ENCODE measurements at places on chromosomes 7 and 10. TPM values are rescaled to one million over a fixed set of nuclear protein-coding genes. Genes with fewer than 3 reads are reported as not detected.

Gene GIMAP1
- total RNA-seq: 1.8 TPM

Gene CTAGE15
- 0.22 TPM for total RNA-seq

Gene LRRC18
- not detected for total RNA-seq

Gene ZDHHC6
- total RNA-seq: 10.8 TPM

Gene TAS2R4
- total RNA-seq: 0.34 TPM

Gene CRHR2
- total RNA-seq: 0.42 TPM

Gene RARRES2
- total RNA-seq: 5.3 TPM

Gene GNAT3
- total RNA-seq: not detected

Gene STOX1
- 0.30 TPM for total RNA-seq

Gene ITGA8
- 2.0 TPM for total RNA-seq

- no peaks in the 10 kb centered on the region for H3K27me3 ChIP-seq
- no peaks in the 10 kb centered on the region for H3K4me1 ChIP-seq
- H3K27ac ChIP-seq: no peak overlapping the region
- no peaks in the 10 kb centered on the region for H3K36me3 ChIP-seq
Measured at GRCh38 chr7:22696541-22697228, 30.3 kb upstream of the IL6 start.

DNA sequence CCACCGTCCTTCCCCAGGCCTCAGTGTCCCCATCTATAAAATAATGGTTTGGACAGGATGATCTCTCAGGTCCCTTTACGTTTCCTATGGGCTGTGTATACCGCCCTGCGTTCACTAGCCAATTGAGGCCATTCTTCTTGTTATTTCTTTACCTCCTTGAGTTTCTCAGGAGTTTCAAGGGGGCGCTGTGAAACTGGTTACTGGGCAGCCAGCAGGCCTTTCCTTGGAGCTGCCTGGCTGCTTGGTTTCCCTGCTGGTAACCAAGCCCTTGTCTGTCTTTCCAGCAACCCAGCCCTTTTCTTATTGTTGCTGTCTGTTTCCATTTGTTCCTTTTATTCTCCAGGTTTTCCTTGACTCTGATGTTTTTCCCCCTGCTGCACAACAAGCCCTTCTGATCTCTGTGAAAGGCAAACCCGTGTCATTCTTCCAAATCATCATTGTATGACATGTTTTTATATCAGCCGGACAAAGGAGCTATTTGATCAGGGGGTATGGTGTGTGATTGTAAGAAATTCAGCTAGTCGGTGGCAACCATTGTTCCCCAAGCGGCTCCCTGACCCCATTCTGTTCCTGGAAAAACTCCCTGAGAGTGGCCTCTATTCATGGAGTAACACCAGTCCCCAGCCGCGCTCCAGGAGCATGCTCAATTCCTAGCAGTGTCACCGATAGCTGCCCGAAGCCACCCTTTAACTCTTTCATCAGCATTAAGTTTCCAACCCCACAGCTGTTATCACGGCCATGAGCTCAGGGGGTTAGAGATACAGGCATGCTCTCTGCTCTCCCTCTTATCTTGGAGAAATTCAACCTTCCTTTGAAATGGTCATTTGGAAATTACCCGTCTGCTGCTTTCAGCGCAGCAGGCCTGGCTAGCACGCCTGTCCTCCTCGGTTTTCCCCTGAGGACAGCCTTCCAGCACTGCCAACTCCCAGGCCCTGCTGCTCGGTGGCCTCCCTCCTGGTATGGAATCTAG lies 26.6 kb downstream of the FGF8 start:
- H3K4me1 ChIP-seq: no peaks in the 10 kb centered on the region
- H3K4me3 ChIP-seq: no peak overlapping the region
- no peaks in the 10 kb centered on the region for H3K27me3 ChIP-seq
- no peaks in the 10 kb centered on the region for H3K36me3 ChIP-seq
- no peak for DNase-seq
- no peak overlapping the region for H3K27ac ChIP-seq

GRCh38 chr10:130621231-130621775 lies 485.1 kb downstream of the GLRX3 start:
- no peak for DNase-seq
- no peaks in the 10 kb centered on the region for H3K4me1 ChIP-seq

DNA sequence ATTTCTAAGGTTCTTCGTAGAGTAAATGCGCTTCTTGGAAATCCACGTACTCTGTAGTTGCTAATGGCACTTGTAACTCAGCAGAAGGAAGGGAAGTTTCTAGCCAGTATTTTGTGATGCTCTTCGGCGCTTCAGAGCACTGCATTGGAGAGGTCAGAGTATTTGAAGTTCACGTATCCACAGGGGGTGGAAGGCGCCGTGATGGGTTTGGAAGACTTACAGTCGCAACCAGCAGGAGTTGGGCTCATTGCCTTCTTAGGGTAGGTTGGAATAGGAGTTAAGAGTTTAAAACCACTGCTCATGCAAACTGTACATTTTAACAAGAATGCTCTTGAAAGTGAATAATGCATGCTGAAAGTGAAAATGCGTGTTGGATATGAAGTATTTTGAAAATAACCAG lies 49.1 kb downstream of the SHH start:
- H3K36me3 ChIP-seq: peaks cover 45% of the 10 kb centered on the region
- peaks cover 13% of the 10 kb centered on the region for H3K4me1 ChIP-seq
- H3K27me3 ChIP-seq: no peaks in the 10 kb centered on the region
- no peak overlapping the region for H3K4me3 ChIP-seq

GRCh38 chr7:135731-136645 lies 56.4 kb upstream of the FAM20C start:
- H3K4me1 ChIP-seq: peaks cover 8% of the 10 kb centered on the region
- H3K4me3 ChIP-seq: no peak overlapping the region
- H3K27me3 ChIP-seq: peaks cover 2% of the 10 kb centered on the region
- H3K36me3 ChIP-seq: no peaks in the 10 kb centered on the region

- DNase-seq: no peak
Measured at GRCh38 chr7:113582471-113582870, 336.3 kb downstream of the PPP1R3A start.

DNA sequence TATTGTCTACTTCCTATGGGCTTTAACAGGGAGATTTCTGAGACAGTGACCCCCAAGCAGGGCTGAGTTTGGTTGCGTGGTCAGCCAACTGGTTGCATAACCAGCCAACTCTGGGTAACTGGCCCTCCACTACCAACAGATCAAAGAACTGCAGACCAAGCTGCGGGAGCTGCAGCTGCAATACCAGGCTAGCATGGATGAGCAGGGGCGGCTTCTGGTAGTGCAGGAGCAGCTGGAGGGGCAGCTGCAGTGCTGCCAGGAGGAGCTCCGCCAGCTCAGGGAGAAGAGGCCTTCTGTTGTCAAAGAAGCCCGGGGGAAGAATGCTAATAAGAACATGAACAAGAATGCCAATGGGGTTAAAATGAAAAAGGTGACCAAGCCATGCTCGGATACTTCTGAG lies 15.7 kb upstream of the FLNC start:
- no peak for DNase-seq
- no peak overlapping the region for H3K4me3 ChIP-seq
- H3K27ac ChIP-seq: no peak overlapping the region
- no peaks in the 10 kb centered on the region for H3K36me3 ChIP-seq
- peaks cover 29% of the 10 kb centered on the region for H3K4me1 ChIP-seq

GRCh38 chr10:75736889-75737579 lies 305.6 kb downstream of the LRMDA start:
- H3K27me3 ChIP-seq: no peaks in the 10 kb centered on the region
- H3K36me3 ChIP-seq: no peaks in the 10 kb centered on the region
- no peak overlapping the region for H3K27ac ChIP-seq
- H3K4me3 ChIP-seq: no peak overlapping the region
- no peak for DNase-seq

DNA sequence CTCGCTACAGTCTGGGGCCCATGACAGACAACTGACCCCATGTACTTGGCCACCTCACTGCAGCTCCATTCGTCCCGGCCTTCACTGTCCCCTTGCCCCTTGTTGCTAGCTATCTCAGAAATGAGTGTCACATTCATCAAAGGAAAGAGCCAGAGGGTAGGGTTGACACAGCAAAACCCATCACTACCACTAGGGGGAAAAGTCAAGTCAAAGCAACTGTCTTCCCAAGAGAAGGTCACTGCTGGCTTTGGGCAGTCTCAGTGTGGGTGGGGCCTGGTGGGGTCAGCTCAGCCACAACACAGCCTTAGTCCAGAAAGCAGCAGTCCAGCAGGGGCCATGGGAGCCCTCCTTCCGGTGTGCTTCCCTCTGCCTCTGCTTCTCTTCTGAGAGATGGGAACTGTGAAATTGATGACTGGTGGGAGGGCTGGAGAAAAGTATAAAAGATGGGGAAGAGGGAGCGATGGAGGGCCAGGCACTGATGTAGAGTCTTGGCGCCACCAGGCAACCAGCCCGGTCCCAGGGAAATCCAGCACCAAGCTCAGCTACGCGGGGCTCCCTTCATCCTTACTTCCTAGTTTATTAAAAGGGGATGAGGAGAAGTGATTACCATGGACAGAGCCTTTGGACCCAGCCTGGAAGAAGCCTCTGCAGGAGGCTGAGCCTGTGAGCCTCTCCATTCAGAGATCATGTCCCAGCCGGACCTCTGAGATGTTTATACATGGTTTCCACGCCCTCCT lies 58.0 kb downstream of the PLXNA4 start:
- no peak overlapping the region for H3K27ac ChIP-seq
- no peaks in the 10 kb centered on the region for H3K36me3 ChIP-seq
- H3K4me1 ChIP-seq: no peaks in the 10 kb centered on the region
- H3K27me3 ChIP-seq: no peaks in the 10 kb centered on the region
- no peak overlapping the region for H3K4me3 ChIP-seq
- DNase-seq: no peak

GRCh38 chr10:118362103-118362502 lies 20.0 kb upstream of the FAM204A start:
- no peak overlapping the region for H3K27ac ChIP-seq
- H3K4me1 ChIP-seq: no peaks in the 10 kb centered on the region
- H3K4me3 ChIP-seq: no peak overlapping the region
- no peak for DNase-seq
- no peaks in the 10 kb centered on the region for H3K27me3 ChIP-seq

GRCh38 chr10:35352512-35352911 lies 16.2 kb downstream of the CCNY start:
- no peak overlapping the region for H3K27ac ChIP-seq
- H3K36me3 ChIP-seq: no peaks in the 10 kb centered on the region
- no peak overlapping the region for H3K4me3 ChIP-seq
- DNase-seq: no peak
- H3K27me3 ChIP-seq: no peaks in the 10 kb centered on the region

GRCh38 chr10:125823663-125824251 lies 411 bp downstream of the BCCIP start:
- peak overlapping the region; percentile 92 for H3K27ac ChIP-seq
- peaks cover 9% of the 10 kb centered on the region for H3K36me3 ChIP-seq
- H3K27me3 ChIP-seq: no peaks in the 10 kb centered on the region
- DNase-seq: no peak
- peaks cover 35% of the 10 kb centered on the region for H3K4me1 ChIP-seq

GRCh38 chr7:142567201-142568075 lies 181.8 kb upstream of the PRSS1 start:
- no peak overlapping the region for H3K27ac ChIP-seq
- H3K4me3 ChIP-seq: no peak overlapping the region
- no peaks in the 10 kb centered on the region for H3K27me3 ChIP-seq
- H3K4me1 ChIP-seq: no peaks in the 10 kb centered on the region

- H3K27ac ChIP-seq: no peak overlapping the region
- no peak overlapping the region for H3K4me3 ChIP-seq
- no peaks in the 10 kb centered on the region for H3K36me3 ChIP-seq
- DNase-seq: no peak
Measured at GRCh38 chr7:15648461-15648961, 38.0 kb downstream of the MEOX2 start.

GRCh38 chr10:104333032-104333727 lies 5.1 kb downstream of the ITPRIP start:
- H3K4me1 ChIP-seq: peaks cover 76% of the 10 kb centered on the region
- no peaks in the 10 kb centered on the region for H3K27me3 ChIP-seq
- H3K36me3 ChIP-seq: peaks cover 3% of the 10 kb centered on the region
- DNase-seq: no peak

GRCh38 chr10:117257721-117258120 lies 16.8 kb downstream of the SLC18A2 start:
- no peaks in the 10 kb centered on the region for H3K4me1 ChIP-seq
- DNase-seq: no peak
- no peak overlapping the region for H3K4me3 ChIP-seq
- H3K27ac ChIP-seq: no peak overlapping the region

DNA sequence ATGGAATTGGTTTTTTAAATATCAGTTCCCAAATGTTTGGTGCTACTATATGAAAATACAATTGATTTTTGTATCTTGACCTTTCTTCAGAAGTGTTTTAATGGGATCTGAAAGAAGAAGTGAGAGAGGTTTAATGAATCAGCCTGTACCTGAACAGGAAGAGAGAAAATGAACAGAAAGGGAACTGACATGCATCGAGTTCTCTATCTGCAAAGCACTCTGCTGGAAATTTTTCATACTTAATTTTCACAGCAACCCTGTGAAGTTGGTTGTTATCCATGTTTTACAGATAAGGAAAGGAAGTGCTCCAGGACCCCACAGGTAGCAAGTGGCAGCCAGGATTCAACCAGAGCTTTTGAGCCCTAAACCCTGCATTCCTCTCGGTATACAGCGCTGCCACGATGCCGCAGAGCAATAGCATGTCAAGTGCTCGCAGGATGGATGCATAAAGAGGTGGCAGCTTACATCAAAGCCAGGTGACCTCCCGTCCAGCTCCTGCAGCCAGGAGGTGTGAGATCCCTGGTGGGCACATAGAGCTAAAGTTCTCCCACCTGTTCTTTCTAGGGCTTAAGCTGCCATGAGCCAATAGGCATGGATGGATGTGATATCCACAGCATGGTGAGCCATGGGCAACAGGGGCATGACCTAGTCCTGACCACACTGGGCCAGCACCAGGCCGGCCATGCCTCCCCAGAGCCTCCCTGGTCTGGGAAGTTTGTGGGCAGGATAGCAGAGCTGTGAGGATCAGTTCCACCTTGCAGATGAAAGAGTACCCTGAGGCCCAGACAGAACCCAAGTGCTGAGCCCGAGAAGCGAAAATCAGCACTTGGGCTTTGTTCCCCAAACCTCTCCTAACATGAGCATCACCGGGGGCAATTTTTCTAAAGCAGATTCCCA lies 57.2 kb downstream of the CALML3 start:
- H3K27me3 ChIP-seq: no peaks in the 10 kb centered on the region
- DNase-seq: no peak
- no peak overlapping the region for H3K4me3 ChIP-seq
- no peaks in the 10 kb centered on the region for H3K4me1 ChIP-seq

DNA sequence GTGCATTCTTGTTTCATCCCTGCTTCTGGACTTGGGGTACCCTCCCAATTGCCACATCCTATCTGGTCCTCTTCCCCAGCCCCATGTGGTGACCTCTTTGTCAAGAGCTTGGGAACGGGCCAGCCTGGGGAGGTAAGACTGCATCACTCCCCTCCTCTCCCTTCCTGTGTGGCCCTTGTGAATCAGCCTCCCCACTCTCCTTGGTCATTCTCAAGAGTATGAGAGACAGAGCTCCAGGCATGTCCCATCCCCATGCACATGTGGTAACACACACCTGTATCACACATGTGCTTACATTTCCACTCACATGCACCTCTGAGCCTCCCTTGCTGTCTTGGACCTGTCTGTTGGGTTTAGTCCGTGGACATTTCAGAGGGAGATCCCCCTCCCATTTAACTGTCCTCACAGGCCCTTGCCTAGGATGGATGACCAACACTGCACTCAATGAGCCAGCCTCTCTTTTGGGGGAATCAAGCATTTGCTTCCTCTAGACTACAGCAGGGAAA lies 2.6 kb downstream of the MRPL43 start:
- H3K4me1 ChIP-seq: peaks cover 24% of the 10 kb centered on the region
- no peak overlapping the region for H3K4me3 ChIP-seq
- no peak overlapping the region for H3K27ac ChIP-seq
- DNase-seq: peak; percentile 31

Data from psoas muscle (tissue), 8 donors.